ENCODE measurements at places on chromosomes 16 and 17.

GRCh38 chr16:68972720-68973119 lies 129.4 kb downstream of the TANGO6 start:
- DNase-seq: peak; percentile 7
- H3K36me3 ChIP-seq: peaks cover 5% of the 10 kb centered on the region
- no peaks in the 10 kb centered on the region for H3K27me3 ChIP-seq
- peaks cover 12% of the 10 kb centered on the region for H3K4me1 ChIP-seq
- peak overlapping the region; percentile 14 for H3K27ac ChIP-seq
- no peak overlapping the region for H3K4me3 ChIP-seq

DNA sequence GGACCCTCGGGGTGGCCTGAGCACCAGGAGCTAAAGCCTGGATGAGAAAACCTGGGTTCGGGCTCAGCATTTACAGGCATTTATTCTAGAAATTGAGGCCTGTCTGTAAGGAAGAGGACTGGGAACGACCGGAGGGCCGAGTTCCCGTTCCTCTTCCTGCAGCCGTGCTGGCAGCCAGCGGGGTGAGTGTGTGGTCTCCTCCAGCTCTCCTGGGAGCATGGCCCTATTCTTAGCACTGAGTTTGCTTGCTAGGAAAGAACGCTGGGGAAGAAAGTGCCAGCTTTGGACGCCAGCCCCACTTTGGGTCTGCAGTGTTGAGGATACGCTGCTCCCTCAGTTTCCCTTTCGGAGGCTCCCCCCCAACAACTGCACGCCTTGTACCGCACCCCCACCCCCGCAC lies 49.6 kb downstream of the MGAT5B start:
- H3K27me3 ChIP-seq: no peaks in the 10 kb centered on the region
- H3K27ac ChIP-seq: no peak overlapping the region
- DNase-seq: no peak
- peaks cover 9% of the 10 kb centered on the region for H3K4me1 ChIP-seq
- H3K36me3 ChIP-seq: no peaks in the 10 kb centered on the region
- H3K4me3 ChIP-seq: no peak overlapping the region

DNA sequence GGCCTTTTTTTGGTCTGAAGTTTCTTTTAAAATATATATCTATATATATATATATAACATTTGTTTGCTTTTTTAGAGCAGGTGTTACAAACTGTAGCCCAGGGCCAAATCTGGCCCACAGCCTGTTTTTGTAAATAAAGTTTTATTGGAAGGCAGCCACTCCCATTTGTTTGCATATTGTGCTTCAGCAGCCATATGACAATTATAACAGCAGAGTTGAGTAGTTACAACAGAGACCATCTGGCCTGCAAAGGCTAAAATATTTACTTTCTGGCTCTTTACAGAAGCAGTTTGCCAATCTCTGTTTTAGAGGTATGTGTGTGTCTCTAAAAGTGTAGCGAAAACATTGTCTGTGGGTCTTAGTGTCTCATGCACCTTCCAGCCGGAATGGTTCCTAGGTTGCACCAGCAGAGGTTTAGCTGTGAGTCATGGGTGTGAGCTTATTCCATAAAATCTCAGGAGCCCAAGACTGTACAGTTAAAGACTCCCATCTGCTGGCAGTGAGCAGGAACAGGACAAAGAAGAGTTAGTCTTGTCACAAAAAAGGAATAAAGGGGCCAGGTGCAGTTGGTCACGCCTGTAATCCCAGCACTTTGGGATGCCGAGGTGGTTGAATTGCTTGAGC lies 23.8 kb downstream of the LCMT1 start:
- H3K27ac ChIP-seq: no peak overlapping the region
- DNase-seq: no peak
- no peak overlapping the region for H3K4me3 ChIP-seq
- H3K27me3 ChIP-seq: no peaks in the 10 kb centered on the region
- no peaks in the 10 kb centered on the region for H3K4me1 ChIP-seq

GRCh38 chr16:84461413-84462295 lies 42.8 kb downstream of the MEAK7 start:
- H3K4me1 ChIP-seq: peaks cover 4% of the 10 kb centered on the region
- no peak overlapping the region for H3K4me3 ChIP-seq
- H3K36me3 ChIP-seq: peaks cover 22% of the 10 kb centered on the region
- DNase-seq: no peak

GRCh38 chr17:72937707-72938106 lies 154.8 kb downstream of the SLC39A11 start:
- DNase-seq: no peak
- no peaks in the 10 kb centered on the region for H3K36me3 ChIP-seq
- no peak overlapping the region for H3K27ac ChIP-seq
- H3K27me3 ChIP-seq: no peaks in the 10 kb centered on the region
- H3K4me1 ChIP-seq: no peaks in the 10 kb centered on the region
- H3K4me3 ChIP-seq: no peak overlapping the region

- H3K4me1 ChIP-seq: peaks cover 14% of the 10 kb centered on the region
- peaks cover 2% of the 10 kb centered on the region for H3K36me3 ChIP-seq
- no peak overlapping the region for H3K4me3 ChIP-seq
Observed at GRCh38 chr17:67696347-67696746, 21.4 kb upstream of the NOL11 start.

DNA sequence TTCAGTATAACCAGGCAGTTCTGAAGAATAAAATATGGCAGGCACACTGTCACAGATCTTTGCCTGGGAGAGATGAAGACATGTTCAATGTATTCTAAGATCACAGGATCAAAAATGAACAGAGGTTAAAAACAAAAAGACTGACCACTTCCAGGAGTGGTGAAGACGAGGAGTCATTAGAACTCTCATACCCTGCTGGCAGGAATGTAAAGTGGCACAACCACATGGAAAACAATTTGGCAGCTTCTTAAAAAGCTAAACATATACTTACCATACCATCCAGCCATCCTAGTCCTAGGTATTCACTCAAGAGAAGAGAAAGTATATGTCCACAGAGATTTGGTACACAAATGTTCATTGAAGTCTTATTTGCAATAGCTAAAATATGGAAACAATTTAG lies 406.3 kb downstream of the NPIPA8 start:
- no peaks in the 10 kb centered on the region for H3K27me3 ChIP-seq
- no peak for DNase-seq
- H3K36me3 ChIP-seq: no peaks in the 10 kb centered on the region
- H3K4me1 ChIP-seq: peaks cover 5% of the 10 kb centered on the region
- no peak overlapping the region for H3K4me3 ChIP-seq

DNA sequence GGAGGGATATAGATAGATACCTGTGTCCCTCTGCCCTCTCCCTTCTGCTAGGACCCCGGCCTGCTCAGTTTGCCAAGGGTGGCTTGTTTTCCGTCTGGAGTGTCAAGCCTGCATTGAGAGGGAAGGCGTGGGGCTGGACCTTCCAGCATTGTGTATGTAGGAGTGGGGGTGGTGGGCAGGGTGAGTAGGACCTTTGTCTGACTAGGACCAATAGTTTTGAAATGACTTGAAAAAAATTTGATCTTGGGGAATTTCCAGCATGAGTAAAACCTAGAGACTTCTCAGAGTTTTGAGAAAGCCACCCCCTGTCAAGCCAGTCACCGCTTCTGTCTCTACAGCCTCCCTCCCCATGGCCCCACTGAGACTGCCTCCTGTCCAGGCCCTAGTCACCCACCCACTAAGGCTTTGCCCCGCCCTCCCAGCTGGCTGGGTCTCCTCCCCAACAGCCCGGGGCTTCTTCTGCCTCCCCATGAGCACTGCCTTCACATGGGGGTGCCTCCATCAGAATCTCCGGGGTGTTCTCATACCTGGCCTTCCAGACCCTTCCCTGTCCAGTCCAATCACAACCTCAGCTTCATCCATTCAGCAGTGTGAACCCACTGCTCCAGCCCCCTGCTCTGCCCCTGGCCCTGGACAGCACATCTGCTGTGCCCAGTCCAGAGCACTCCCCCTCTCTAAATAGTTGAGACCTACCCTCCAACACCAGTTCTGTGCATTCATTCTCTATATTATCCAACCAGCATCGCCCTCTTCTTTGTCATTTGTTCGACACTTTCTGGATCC lies 207.0 kb downstream of the MSI2 start:
- no peak overlapping the region for H3K4me3 ChIP-seq
- H3K27me3 ChIP-seq: no peaks in the 10 kb centered on the region
- H3K4me1 ChIP-seq: peaks cover 84% of the 10 kb centered on the region
- no peak overlapping the region for H3K27ac ChIP-seq

GRCh38 chr17:42118545-42118944 lies 2.6 kb downstream of the KAT2A start:
- peaks cover 21% of the 10 kb centered on the region for H3K4me1 ChIP-seq
- no peak overlapping the region for H3K27ac ChIP-seq
- DNase-seq: no peak
- H3K27me3 ChIP-seq: no peaks in the 10 kb centered on the region
- peak overlapping the region; percentile 77 for H3K4me3 ChIP-seq

DNA sequence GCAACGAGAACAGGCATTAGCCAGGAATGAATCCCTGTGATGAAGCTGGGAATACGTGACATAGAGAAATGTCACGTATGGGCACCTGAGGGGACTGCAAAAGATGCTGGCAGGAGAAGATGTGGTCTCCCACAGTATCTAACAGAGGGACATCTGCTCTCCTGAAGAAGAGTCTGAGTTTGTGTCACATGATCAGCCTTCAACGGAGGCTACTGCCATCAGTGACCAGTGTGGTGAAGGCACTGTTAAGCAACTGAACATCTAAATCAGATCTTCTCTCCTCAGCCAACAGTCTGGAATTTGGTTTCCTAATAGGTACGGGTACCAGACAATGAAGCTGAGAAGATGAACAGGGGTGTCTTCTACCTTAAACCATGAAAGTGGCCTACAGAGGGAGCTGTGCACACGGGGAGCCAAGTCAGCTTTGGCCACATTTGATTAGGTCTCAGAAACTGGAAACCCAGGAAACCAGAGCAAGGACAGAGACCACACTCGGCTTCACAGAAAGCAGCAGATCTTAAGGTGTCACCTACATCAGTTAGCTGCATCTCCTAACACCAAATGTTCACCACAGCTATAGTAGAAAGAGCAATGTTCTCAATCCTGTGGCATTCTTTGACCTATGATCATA lies 41.8 kb downstream of the BRD7 start:
- no peak for DNase-seq
- no peaks in the 10 kb centered on the region for H3K27me3 ChIP-seq
- H3K27ac ChIP-seq: no peak overlapping the region
- no peaks in the 10 kb centered on the region for H3K4me1 ChIP-seq
- H3K4me3 ChIP-seq: no peak overlapping the region

DNA sequence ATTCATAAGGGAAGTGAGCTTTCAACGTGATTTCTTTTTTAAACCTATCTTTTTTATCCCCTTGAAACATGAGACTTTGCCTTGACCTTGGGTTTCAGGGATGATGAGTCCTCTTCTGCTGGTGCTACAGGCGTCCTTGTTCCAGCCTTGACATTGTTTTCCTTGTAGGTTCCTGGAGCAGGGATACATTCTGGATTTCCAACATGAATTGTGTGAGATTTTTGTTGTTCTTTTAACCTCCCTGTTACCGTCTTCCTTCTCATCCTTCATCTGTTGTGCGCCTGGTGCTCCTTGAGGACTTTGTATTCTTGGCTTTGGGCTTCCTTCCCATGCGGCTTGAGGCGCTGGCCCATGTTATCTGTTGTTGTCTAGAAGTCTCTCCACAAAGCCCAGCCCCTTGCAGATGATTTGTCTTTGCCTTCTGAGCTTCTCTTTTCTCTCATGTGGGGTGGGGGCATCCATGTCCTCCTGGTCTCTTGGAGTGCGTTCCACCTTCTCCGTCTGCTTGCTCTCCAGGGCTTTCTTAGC lies 283.6 kb downstream of the SNX29 start:
- H3K27me3 ChIP-seq: peaks cover 32% of the 10 kb centered on the region
- no peak overlapping the region for H3K4me3 ChIP-seq
- DNase-seq: no peak
- H3K36me3 ChIP-seq: no peaks in the 10 kb centered on the region
- no peak overlapping the region for H3K27ac ChIP-seq
- peaks cover 41% of the 10 kb centered on the region for H3K4me1 ChIP-seq

- no peak overlapping the region for H3K27ac ChIP-seq
- no peak for DNase-seq
- no peak overlapping the region for H3K4me3 ChIP-seq
Observed at GRCh38 chr17:49522357-49522890, 27.3 kb downstream of the NGFR start.

DNA sequence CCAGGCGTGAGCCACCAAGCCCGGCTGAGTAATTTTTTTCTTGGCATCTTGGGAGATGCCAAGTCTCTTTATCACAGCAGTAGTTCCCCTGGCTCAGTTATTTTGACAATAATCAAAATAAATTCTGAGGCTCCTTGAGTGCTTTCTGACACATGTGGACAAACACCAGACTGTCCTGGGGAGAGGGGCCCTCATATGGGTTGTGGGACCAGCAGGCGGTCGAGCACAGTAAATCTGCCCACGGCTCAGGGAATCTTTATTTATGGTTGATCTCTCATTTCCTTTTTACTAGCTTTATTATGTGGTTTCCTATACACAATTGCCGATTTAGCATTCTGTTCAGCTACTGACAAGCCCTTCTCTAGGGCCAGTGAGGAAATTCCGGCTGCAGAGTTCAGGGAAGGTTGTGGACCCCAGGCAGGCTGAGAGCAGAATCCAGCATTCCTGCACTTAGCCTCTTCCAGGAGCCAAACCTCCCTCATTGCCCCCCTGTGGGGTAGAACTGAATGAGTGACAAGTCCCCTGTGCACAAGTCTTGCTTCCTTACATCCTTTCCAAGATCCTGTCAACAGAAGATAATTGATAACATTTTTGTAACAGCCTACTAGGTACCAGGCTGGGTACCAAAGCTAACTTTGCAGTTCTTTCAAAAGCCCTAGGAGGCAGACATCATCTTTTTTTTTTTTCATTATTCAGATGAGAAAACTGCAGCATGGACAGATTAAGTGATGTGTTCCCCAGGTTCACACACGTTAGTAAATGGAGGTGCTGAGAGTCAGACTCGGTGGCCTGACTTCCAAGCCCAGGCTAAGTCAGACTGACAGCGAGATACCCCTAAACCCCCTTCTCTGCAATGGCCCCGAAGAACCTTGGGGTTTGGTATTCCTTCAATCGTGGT lies 40.2 kb downstream of the HS3ST3B1 start:
- no peaks in the 10 kb centered on the region for H3K27me3 ChIP-seq
- H3K36me3 ChIP-seq: peaks cover 18% of the 10 kb centered on the region
- peaks cover 50% of the 10 kb centered on the region for H3K4me1 ChIP-seq
- H3K4me3 ChIP-seq: peak overlapping the region; percentile 22
- no peak for DNase-seq
- no peak overlapping the region for H3K27ac ChIP-seq

GRCh38 chr17:79923974-79924638 lies 84.9 kb upstream of the CBX4 start:
- DNase-seq: peak; percentile 77
- no peak overlapping the region for H3K4me3 ChIP-seq
- H3K4me1 ChIP-seq: peaks cover 16% of the 10 kb centered on the region
- peaks cover 14% of the 10 kb centered on the region for H3K27me3 ChIP-seq
